ENCODE measurements at places on chromosomes 11 and 22.

DNA sequence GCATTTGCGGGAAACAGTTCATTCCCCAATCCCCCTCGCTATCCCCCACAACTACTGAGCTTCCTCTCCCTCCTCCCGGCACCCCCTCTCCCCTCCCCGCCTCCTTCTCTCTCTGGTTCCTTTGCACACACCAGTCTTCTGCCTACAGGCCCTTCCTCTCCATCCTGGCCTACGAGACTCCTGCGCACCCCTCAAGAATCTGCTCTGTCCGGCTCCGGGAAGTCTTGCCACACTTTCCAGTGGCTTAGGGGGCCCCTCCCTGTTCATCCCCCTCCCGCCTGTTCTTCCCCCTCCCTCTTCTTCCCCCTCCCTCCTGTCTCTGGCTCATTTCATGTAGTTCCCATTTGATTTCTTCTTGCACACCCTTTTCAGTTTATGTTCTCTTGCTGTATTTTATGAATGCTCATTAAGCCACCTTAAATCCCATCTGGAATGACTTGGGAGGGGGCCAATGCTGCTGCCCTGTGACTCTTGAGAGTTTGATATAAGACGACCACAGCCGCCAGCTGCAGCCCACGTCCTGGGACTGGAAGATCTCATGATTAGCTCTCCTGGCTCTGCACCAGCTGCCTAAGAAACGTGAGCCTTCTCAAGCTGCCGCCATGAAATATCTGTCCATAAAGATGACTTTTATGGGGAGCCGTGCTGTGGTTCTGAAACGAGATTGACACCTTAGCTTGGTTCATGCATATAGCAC is 50.9 kb downstream of the RPS6KA4 start:
- ATAC-seq, result no peak

DNA sequence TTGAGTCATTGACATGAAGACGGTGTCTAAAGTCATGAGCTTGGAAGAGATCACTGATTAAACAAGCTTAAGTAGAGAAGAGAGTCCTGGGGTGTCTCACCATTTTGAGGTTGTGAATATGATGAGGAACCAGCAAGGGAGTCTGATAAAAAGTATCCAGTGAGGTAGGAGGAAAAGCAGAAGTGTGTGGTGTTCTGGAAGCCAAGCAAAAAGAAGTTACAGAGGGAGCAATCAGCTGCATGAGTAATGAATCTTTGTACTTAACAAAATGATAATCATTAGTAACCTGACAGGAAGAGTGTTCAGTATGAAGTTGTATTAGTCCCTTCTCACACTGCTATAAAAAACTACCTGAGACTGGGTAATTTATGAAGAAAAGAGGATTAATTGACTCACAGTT is 131.3 kb downstream of the C11orf87 start:
- ATAC-seq, result no peak

GRCh38 chr11:27740362-27741013 is 40.2 kb upstream of the BDNF start:
- no peak for ATAC-seq

DNA sequence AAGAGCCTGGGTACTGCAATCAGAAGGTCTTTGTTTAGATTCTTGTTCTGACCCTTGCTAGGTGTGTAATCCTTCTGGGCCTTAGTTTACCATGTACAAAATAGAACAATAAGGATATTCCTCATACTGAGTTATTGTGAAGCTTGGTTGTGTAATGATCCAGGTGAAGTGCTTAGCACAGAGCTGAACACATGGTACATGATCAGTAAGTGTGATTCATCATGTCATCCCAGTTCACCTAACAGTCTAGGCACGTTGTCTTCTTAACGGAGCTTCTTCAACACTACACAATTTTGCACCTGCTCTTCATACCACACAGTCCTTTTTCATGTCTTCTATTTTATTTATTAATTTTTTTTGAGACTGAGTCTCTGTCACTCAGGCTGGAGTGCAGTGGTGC is 234.3 kb upstream of the TENM4 start:
- no peak for ATAC-seq

GRCh38 chr11:75380245-75380644 is 19.1 kb upstream of the RPS3 start:
- no peak for ATAC-seq

DNA sequence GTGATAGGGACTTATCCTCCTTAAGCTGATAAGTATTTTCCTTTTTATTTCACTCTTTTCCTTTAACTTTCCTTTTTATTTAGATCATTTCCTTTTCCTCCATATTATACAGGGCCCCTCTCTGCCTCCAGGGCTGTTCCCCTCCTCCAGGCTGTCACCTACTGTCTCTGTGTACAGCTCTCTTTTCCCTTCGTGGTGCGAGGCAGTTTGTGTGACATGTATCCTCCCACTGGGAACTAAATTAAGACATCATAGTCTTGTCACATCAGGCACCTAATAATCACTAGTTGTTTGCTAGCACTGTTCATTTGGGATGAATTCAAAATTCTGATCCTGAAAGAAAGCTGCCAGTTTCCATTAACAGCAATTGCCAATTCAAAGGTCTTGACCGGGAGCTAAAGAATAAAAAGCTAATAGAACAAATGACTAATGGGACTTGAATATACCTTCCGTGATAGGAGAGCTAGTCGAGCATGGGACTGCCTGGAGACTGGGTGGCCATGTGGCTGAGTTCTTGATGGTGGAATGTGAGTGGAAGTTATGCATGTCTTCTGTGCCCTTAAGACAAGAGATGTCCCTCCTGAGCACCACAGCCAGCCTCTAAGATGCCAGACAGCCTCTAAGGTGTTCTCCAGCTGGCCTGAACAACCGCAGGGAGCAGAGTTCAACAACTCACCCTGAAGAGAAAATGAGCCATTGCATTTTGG is 77.7 kb upstream of the LRRC55 start:
- no peak for ATAC-seq

All from stimulated activated memory B cell treated with anti-CD40 and anti-IgM and Interleukin-4, amounts not matched to agents 10 μg/mL and 1 μg/mL and 100 μg/mL, for 72 hours (primary cell).